Astrocyte (in vitro differentiated cells and primary cell): ENCODE measurements at places on chromosomes 3 and 15. TPM values are rescaled to one million over a fixed set of nuclear protein-coding genes. Genes with fewer than 3 reads are reported as not detected.

The LRRC31 gene
- total RNA-seq = 0.16 TPM in 1 of 2 replicates, not detected in the other

The TICRR gene
- total RNA-seq = 2.8 and 2.9 TPM in 2 replicates

- DNase-seq = peak; percentile 73
These were observed 1.3 kb downstream of the TCF12 start for GRCh38 chr15:56919609-56920366.

DNA sequence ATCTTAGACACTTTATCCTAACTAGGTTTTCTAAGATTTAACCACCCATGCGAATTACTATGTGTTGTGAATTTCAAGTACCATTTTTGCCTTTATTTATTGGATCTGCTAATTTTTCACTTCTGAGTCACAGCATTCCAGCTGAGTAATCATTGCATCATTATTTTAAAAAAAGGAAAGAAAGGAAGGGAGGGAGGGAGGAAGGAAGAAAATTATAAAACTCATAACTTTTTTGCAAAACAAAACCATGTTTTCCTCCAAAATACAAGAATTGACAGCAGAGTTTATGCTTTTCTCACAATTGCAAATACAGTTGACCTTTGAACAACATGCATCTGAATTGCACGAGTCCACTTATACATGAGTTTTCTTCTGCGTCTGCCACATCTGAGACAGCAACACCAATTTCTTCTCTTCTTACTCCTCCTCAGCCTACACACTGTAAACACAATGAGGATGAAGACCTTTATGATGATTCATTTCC, 651.4 kb upstream of the NECTIN3 start:
- peak; percentile 79 for DNase-seq

The GOLGA8N gene
- total RNA-seq = 3.0 and 5.0 TPM in 2 replicates

- DNase-seq = no peak
These were observed 1144.7 kb downstream of the OTOL1 start for GRCh38 chr3:162641317-162641716.

The MYD88 gene
- 50.6 and 55.8 TPM in 2 replicates for total RNA-seq

DNA sequence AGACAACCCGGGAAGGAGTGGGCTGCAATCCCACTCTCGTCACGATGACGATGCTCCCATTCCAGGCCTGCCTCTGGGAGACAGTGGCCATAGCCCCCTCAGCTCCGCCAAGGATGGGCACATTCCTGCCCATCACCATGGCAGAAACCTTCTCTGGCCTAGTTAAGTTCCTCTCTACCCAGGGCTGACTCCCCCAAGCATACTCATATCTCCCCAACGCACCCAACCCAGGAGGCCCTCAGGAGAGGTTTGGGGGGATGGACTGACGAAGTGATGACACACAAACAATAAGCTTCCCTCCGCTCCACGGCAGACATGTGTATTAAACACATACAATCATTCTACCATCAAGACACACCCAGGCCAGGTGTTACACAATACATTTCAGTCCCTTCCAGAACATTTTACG, 60.1 kb downstream of the VGLL4 start:
- DNase-seq = peak; percentile 50

The TGM5 gene
- total RNA-seq = 0.16 TPM in 1 of 2 replicates, not detected in the other

DNA sequence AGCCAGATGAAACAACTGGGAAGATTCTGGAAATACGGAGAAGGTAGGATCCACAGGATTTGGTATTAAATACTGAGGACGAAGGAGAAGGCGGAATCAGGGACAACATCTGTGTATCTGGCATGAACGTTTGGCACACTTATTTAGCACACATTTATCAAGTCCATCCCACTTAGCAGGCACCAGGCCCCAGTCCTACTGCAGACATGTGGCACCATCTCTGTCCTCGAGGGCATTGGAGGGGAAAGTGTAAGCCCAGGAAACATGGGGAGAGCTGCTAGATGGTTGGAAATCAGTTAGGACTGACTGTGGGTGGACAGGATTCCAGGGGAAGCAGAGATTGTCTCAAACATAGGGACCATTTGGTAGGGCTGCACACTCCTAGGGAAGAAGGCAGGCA, 29.0 kb upstream of the LCTL start:
- no peak for DNase-seq
